ENCODE measurements at places on chromosomes 6 and 20.

DNA sequence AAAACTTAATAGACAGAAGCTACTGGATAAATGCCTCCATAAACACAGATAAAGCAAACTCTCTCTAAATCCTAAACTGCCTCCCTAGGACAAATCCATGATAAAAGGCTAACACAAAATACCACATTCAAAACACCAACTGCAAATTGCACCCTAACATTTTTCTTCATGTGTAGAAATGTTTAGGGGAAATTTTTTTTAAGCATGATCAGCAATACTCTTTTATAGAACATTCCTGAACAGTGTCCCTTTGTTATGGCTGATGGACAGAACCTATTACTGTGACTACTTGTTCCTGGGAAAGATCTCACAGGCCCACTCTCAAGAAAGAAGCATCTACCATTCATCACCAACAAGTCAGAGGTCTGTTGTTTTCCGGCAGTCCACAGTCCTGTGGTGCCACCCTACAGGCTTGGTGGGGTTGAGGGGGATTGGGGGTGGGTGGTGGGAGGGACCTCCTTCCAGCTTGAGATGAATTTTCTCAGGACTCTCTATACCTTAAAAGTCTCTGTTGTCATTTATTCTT lies 64.5 kb downstream of the DTNBP1 start:
- DNase-seq: no peak

GRCh38 chr6:88368071-88368787 lies 202.1 kb upstream of the CNR1 start:
- no peak for DNase-seq

DNA sequence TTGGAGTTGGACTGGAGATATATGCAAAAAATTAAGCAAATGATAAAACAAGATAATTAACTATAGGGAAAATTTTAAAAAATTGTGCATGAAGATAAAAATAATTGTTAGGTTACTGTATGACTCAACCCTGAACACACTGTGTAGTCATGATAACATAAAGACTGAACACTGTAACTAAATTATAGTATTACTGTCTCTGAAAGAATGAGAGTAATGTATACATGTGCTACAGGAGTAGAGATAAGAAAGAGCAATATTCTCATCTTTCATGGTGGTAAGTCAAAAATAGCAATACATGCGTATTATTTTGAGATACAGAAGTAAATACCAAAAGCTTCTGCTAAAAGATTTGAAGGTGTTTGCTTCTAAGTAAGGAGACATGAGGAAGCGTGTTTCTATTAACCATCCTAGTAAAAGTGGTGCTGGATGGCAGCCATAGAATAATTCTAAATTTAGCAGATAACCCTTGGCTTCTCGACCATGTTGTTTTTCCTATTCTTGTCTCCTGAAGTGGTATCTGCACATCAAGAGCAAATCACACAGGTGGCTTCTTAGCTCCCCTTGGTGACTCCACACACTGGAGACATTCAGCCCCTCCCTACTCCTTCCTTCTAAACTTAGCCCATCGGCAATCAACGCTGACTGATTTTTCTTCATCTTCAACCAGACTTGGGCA lies 390.6 kb upstream of the PLCB4 start:
- DNase-seq: no peak

DNA sequence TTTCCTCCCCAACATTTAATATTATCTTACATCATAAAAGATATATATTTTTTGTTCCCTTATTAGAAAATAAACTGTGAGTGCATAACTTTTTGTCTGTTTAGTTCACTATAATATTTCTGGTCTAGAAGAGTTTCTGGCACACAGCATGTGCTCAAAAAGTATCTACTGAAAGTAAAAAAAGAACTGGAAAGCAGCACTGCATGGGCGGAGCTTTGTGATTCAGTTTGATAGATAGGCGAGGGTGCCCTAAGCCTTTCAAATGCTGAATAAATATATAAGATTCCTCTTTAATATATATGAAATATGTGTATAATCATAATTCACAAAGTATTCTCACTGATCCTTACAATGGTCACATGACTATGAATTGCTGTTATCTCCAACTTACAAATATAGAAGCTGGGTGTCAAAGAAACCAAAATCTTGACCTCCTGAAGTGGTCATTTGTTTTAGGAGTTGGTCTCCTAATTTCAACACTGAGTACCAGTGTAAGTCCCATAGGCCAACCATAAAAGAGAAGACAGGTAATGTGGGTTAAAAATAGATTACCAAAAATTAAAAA lies 50.8 kb downstream of the OR2B2 start:
- DNase-seq: no peak

DNA sequence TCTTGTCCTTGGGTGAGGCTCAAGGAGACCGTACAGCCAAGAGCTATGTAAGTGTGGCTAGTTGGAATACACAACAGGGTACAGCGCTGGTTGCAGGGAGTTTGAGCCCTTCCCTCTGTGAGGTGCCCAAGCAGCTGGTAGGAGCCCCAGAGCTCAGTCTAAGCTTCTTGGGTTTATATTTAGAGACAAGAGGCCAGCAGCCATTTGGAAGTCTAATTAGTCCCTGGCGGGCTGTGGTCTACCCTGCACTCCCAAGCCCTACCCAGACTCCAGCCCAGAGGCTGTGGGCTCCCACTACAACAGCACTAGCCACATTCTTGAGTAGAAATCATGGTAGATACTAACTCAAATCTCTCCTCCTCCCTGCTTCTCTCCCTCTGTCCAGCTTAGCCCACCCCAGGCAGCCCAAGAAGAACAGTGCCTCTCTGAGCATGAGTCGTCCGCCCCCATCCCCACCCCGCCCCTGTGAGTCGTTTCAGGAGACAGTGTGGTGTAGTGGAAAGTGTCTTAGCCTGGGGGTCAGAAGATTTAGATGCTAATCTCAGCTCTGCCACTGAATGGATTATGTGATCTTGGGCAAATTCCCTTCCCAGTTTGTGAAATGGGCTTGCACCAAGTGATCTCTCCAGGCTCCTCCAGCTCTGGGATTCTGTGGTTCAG lies 37.8 kb downstream of the EIF2S2 start:
- DNase-seq: peak; percentile 33

GRCh38 chr6:126170978-126171382 lies 168.9 kb upstream of the CENPW start:
- peak; percentile 46 for DNase-seq

DNA sequence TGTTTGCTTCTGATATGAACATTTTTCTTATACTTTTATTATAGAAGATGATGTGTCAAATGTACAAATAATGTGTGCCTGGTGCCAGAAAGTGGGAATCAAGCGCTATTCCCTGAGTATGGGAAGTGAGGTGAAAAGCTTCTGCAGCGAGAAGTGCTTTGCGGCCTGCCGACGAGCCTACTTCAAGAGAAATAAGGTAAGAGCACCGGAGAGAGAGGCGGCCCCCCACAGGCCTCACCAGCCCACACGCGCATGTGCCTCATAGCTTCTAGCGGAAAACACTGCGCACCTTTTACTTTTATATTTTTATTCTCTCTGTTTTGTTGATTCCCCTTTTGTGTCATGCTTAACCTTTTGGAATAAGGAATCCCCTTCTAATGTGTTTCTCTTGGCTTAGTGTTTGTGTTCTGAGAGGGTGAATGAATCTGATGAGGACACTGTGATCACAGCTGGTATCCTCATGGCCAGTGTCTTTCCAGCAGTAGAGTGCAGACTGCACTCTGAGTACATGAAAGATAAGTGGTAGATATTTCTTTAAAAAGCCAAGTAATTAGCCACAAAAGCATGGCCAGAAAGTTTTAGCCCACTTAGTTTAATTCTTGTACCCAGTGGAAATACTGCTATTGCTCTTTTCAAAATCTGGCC lies 43.6 kb downstream of the SOBP start:
- no peak for DNase-seq

- no peak for DNase-seq
Observed at GRCh38 chr6:45657226-45657625, 279.5 kb upstream of the SUPT3H start.
